ENCODE measurements at places on chromosomes 13 and 19.
A peak's percentile ranks its signal among the peaks of the same experiment; 100 is the strongest.

DNA sequence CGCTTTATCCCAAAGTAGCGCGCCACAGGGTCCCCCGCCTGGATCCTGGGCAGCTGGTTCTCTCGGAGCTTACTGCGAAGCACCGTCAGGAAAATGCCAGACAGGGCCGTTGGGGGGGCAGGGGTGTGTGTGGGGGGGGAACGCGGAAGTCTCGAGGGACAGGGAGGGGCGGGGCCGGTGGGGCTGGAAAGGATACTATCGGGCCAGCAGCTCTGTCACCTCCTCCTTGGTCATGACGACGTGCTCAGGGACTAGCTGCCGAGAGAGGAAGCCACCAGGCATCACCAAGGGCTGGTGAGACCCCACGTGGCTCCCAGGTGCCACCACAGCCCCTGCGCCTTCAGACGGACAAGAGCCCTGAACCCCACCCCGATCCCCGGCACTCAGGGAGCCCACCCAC, 5.3 kb downstream of the POLR2E start:
- no peak for DNase-seq

- no peak for DNase-seq
These were observed 48.7 kb upstream of the MYCBP2 start for GRCh38 chr13:77375560-77376108.

GRCh38 chr19:17292301-17293074, 10.7 kb downstream of the ABHD8 start:
- DNase-seq, result peak; percentile 87

DNA sequence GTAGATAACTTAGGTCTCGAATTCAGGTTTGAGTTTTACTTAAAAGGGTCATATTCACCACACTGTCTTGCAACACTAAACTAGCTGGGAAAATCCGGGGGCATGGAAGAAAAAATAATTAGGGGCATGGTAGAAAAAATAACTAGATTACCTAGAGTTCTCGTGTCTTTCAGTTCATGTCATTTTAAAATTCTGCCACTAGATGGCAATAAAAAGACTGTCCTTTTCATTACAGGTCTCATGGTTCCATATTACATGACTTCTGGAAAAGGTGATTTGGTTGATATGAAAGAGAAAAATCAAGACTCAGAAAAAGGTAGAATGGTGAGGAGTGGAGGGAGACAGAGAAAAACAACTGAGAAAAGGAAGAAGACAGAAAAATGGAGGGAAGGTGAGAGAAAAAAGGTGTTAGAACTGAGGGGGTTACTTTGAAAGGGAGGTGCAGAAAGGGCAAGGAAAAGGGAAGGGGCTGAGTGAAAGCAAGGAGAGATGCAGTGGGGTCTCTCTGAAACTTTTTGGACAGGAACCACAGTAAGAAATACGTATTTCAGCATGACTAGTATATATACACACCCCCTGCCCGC, 299.0 kb downstream of the KLF12 start:
- no peak for DNase-seq

DNA sequence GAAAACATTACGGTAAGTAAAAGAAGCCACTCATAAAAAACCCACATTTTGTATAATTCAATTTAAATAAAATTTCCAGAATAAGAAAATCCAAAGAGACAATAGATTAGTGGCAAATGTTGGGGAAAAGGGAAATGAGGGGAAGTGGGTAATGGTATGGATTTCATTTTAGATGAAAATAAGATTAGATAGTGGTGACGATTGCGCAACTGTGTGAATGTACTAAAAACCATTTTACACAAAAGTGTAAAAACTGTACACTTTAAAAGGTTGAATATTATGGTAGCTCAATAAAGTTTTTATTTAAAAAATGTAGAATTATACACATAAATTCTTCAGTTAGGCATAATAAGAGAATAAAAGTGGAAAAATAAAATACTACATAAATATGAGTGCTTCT, 3.7 kb downstream of the MBD3L1 start:
- DNase-seq, result no peak

DNA sequence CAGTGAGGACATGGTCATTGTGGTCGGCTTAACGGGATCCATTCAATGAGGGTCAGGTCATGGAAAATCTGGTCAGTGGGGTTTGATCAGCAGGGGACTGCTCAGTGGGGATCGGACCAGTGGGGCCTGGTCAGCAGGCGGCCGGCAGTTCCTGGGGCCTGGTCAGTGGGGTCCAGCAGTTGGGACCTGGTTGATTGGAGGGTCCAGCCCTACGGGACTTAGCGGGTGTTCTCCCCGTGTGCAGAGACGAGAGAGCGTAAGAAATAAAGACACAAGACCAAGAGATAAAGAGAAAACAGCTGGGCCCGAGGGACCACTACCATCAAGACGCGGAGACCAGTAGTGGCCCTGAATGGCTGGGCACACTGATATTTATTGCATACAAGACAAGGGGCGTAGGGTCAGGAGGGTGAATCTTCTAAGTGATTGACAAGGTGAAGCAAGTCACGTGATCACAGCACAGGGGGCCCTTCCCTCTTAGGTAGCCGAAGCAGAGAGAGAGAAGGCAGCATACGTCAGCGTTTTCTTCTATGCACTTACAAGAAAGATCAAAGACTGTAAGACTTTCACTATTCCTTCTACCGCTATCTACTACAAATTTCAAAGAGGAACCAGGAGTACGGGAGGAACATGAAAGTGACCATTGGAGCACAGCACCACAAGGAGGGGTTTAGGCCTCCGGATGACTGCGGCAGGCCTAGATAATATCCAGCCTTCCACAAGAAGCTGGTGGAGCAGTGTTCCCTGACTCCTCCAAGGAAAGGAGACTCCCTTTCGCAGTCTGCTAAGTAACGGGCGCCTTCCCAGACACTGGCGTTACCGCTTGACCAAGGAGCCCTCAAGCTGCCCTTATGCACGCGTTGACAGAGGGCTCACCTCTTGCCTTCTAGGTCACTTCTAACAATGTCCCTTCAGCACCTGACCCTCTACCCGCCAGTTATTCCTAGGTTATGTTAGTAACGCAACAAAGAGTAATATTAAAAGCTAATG, 62.1 kb upstream of the TPM4 start:
- DNase-seq, result no peak

- no peak for DNase-seq
These were observed 286.3 kb downstream of the POU4F1 start for GRCh38 chr13:78317030-78317429.

GRCh38 chr19:13963603-13964105, 11.3 kb downstream of the DCAF15 start:
- no peak for DNase-seq

DNA sequence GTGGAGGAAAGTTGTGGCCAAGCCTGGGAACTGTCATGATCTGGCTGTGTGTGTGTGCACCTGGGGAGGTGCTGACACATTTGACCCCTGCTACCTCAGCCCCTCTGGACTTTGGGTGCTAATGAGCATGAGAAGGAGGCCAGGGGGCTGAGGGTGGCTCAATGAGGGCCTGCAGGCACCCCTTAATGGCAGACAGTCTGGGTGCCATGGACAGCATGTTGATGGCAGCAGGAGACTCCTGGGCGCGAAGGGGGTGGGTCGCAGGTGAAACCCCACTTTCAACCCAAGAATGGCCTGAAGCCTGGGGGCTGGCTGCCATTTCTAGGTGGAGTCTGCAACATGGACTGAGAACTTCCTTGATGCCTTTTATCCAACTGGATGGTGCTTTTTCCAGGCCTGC, 216.4 kb upstream of the TRPC4 start:
- no peak for DNase-seq

DNA sequence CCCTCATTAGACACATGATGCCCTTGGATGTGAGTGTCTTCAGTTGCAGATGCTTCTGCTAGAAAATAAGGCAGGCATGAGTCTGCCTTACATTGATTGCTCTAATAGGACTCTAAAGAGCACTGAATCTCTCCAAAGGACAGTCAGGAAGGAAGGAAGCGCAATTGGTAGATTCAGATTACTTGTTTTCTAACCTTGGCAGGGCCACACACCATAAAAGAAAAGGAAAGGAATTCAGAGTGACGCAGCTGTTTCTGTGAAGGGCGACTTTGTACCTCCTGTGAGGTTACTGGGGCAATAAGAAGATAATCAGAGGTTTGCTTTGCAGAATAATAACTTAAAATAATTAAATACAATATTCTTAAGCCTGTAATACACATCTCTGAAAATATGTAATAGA, 48.0 kb downstream of the FRY start:
- DNase-seq, result no peak

- DNase-seq, result no peak
These were observed 21.0 kb upstream of the ATP12A start for GRCh38 chr13:24659239-24659638.

DNA sequence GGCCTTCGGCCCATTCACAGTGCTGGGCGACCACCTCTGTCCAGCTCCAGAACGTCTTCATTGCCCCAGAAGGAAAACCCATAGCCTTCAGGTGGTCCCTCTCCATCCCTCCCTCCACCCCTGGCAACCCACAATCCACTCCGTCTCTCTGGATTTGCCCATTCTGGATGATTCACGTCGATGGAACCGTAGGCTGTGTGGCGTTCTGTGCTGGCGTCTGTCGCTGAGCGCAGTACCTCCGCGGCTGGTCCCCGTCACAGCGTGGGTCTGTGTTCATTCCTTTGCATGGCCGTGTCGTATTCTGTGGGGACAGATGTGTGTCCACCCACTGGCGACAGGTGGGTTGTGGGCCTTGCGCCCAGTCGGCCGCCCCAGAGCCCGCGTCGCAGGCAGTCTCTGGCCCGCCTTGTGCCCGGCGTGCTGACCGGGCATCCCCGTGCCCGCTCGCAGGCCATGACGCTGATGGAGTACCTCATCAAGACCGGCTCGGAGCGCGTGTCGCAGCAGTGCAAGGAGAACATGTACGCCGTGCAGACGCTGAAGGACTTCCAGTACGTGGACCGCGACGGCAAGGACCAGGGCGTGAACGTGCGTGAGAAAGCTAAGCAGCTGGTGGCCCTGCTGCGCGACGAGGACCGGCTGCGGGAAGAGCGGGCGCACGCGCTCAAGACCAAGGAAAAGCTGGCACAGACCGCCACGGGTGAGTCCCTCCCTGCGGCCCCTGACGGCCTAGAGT, 10.1 kb downstream of the EPN1 start:
- DNase-seq, result no peak

GRCh38 chr13:46182491-46182877, 507 bp upstream of the LCP1 start:
- DNase-seq, result no peak

- no peak for DNase-seq
These were observed 135.6 kb downstream of the PAN3 start for GRCh38 chr13:28273919-28274318.

DNA sequence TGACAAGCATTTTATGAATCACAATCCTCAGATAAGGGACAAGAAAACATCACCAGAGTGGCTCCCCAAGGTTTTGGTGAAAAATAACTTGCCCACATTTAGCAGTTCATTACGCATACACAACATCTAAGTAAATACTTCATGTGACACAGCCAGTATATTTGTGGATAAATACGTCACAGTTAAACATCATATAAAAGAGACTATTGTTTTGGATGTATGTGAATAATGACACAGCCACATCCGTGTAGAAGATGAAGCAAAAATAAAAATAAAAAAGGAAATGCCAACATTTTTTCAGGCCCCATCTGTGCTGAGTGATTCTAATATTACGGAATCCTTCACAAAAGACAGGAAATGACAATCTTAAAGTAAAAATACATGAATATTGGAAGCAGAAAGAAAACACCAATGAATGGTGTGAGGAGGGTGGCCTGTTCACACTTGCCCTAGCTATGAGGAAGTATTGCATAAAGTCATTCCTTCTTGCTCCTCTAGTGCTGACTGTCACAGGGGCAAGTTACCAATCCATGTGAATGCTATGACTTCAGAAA, 457.1 kb downstream of the KLF12 start:
- peak; percentile 67 for DNase-seq

DNA sequence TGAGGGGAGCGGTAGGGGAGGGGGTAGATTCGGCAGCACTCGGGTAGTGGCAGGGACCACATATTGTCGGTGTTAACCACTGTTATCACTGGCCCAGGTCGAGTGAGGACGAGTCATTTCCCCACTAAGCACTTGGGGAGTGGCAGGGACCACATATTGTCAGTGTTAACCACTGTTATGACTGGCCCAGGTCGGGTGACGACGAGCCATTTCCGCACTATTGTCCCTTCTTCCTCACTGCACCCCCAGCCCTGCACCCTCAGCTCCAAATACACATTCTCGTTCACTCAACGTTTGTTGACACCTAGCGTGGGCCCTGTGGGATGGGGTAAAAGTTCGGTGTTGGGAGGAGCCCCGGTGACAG, 467 bp upstream of the CLN5 start:
- DNase-seq, result peak; percentile 46

GRCh38 chr13:50584856-50585580, 258.5 kb downstream of the DLEU7 start:
- DNase-seq, result no peak

DNA sequence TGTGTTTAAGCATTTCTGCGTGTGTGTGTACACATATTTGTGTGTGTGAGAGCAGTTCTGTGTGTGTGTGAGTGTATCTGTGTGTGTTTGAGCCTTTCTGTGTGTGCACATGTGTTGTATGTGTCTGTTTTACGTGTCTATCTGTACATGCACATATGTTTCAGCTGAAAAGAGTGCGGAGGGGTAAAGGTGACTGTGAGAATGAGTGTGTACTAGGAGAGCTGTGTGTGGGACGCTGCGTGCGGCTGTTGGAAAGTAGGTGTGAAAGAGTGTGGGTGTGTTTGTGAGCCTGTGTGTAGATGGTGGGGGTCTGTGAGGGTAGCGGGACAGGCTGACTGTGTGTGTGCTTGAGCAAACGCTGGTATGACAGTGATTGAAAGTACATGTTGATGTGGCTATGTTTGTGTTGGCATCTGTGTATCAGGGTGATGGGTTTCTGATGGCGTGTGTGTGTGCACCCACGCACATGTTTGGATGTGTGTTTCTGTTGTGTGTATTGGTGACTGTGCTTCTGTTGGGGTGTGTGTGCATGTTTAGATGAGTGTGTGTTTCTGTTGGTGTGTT, 7.5 kb upstream of the TPM4 start:
- DNase-seq, result no peak

- DNase-seq, result no peak
These were observed 51.5 kb downstream of the SOX21 start for GRCh38 chr13:94660695-94661326.

DNA sequence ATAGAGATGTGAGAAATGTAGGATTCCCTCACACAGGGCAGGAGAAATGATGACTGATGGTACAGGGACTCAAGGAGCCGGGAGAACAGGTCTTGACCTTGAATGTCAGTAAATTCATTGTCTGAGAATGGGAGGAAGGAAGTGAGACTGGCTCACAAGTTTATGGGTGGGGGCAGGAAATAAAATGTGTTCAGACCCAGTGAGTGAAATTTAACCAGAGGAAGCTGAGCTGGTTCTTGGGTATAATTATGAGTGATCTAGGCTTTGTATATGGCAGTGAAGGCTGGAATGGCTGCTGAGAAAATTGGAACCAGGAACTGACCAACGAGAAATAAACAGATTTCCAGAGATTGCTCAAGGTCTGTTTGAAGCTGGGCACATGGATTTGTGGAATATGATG, 6.3 kb upstream of the IGSF23 start:
- DNase-seq, result peak; percentile 64
